ENCODE measurements at places on chromosomes 16 and 17.
A peak's percentile ranks its signal among the peaks of the same experiment; 100 is the strongest.

GRCh38 chr16:1997494-1998359 is 8.0 kb downstream of the SYNGR3 start:
- DNase-seq: no peak

DNA sequence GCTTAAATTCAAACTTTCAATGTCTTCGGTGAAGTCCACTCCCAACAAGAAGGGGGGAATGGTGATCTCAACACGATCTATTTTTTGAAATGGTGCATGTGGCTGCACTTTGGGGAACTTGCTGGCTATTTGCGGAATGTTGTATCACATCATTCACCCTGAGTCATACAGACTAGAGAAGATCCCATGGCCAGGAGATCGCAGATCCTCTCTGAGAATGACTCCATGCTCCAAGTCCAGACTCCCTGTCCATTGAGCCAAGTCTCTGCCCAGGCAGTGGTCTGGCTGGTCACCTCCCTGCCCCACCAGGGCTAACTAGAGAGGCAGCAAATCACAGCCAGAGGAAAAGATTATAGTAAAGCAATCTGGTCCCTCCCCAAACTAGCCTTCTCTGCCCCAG is 120.6 kb downstream of the XYLT1 start:
- no peak for DNase-seq

GRCh38 chr16:85675251-85675874 is 13.4 kb downstream of the GINS2 start:
- no peak for DNase-seq

DNA sequence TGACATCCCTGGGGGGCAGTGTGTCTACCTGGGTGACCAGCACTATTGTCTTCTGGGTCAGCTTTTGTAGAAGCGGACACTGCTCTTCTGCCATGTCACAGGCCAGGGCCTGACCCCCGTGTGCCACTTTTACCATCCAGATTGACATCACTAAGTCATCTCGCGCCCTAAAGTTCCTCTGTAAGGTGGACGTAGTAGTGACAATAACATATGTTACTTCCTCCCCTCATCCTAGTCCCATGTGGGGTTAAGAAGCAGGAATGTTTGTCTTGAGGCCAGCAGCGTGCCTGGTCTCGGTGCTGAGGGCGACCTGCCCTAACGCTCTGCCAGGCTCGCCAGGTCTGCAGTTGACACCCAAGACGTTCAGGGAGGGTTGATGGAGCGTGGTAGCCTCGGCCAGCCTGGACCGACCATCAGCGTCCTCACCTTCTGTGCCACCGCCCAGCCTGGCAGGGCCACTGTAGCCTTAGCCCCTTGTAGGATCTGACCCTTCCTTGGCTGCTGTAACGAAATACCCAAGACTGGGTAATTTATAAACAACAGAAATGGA is 20.7 kb downstream of the GAA start:
- no peak for DNase-seq

DNA sequence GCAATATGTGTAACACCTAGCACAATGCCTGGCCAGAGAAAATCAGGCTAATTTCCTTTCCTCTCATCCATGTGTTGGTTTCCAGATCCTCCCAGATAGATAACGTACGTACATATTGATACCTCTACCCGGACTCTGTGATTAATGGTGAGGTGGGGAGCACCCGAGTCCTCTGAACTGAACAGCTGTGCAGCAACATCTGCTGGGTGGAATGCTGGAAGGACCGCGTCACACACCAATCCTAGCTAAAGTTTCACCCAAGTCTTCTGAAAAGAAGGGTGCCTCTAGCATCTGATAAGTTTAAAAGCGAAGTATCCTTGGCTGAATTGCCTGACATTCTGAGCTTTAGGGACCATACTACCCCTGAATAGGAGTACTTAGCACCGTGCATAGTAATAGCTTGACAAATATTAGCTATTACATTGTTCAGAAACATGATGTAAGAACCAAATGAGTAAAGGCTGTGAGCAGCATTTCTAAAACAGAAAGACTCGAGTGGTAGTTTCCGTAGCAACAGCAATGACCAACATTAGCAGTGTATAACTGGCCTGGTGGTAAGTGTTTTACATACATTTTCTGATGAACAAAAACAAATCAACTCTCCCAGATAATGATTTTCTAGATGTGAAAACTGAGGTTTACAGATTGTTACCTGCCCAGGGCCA is 91.4 kb downstream of the SYCE1L start:
- no peak for DNase-seq

DNA sequence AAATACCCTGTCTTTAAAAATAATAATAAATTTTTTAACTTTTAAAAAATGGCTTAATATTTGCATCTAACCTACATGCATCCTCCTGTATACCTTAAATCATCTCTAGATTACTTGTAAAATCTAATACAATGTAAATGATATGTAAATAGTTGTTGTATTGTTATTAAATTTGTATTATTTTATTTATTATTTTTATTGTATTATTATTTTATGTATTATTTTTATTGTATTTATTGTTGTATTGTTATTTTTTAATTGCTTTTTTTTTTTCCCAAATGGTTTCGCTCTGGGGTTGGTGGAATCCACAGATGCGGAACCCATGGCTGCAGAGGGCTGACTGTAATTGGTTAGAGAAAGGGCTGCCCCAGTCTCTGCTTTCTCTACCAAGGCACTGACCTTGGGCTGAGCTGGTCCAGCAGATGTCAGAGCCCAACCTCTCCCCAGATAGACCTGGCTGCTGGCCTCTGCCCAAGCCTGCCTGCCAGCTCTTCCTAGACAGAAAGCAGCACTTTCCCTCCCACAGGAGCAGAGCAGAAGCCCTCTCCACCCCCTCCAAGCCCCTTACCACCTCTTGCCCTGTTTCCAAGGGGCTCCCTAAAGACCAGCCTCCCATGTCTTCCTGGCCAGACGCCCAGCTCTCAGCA is 183.8 kb downstream of the GSG1L start:
- DNase-seq: no peak

GRCh38 chr17:46883871-46884520 is 32.6 kb downstream of the WNT9B start:
- no peak for DNase-seq

GRCh38 chr17:10775058-10775457 is 28.8 kb downstream of the TMEM238L start:
- no peak for DNase-seq

GRCh38 chr17:37506678-37507077 is 17.0 kb downstream of the DUSP14 start:
- DNase-seq: no peak

GRCh38 chr16:31707743-31708335 is 165.8 kb upstream of the ZNF267 start:
- DNase-seq: no peak

DNA sequence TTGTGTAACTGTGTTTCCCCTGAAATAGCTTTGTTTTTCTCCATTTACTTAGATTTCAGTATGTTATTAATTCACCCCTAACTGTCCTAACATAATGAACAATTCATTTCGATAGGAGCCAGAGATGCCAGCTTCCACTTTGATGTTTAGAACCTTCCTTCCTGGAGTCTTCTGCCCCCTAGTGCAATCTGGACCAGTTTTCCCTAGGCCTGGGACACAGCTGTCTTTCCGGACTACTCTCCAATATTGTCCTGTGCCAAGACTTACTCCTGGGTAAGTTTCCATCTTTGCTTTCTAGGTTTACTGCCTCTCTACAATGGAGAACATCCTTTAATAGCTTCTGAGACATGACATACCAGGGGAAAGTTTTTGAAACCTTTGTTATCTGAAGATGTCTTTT is 12.8 kb downstream of the RECQL5 start:
- no peak for DNase-seq

DNA sequence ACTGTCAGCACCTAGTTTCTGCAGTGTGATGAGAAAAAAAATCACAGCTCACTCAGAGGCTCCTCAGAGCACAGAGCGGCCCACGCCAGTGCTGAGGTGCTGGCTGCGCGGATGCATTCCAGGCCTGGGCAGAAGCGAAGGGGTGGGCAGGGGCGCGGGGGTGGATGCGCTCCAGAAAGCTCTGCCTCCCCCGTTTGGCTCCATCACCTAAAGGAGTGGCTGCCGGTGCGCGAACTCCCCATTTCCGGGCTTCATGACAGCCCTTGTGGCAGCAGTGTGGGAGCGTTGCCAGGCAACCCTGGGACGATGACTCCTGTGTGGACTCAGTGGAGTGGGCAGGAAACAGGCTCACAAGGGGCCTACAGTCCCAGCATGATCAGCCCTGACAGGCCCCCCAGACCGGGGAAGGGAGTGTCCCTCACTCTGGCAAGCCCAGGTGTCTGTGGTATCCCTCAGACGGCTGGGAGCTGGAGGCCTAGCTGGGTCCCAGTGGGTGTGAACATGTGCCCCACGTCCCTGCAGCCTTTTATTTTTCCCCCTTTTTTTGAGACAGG is 32.8 kb upstream of the NUDT16L1 start:
- DNase-seq: peak; percentile 77

DNA sequence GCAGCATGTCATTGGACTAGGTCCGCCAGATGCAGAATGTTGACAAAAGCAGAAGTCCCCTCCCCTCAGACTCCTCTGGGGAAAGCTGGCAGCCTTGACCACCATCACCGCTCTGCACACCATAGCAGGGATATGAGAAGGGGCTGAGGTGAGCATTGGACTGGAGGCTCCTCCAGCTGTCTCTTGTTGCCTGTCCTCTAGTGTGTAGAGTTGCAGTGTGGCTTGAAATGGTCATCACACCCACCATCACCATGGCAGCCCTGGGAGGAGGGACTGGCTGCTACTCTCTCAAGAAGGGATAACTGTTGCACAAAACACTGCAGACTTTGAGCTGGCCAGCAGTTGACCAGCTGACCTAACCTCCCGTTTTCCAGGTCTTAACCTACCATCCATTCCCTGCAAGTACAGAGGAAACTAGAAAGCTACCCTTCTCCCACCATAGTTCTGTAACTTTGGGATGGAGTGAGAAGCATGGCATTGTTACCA is 38.3 kb downstream of the HLF start:
- DNase-seq: no peak

DNA sequence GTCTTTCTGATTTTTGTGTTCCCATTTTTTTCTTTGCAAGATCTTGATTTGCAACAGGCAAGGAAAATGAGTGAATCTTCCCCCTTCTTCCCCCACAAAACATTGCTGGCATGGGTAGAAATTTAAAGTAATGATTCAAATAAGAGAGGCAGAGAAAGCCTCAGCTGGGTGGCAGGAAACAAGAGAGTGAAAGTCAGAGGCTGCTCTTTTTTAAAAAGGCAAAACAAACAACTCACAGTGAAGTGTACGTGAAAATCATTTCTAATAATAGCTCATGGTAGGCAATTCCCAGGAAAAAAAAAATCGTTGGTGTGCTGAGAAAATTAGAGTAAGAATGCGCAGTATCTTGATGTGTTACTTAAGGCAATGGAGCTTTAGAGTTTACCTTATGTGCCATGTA is 229.5 kb downstream of the FTO start:
- no peak for DNase-seq

DNA sequence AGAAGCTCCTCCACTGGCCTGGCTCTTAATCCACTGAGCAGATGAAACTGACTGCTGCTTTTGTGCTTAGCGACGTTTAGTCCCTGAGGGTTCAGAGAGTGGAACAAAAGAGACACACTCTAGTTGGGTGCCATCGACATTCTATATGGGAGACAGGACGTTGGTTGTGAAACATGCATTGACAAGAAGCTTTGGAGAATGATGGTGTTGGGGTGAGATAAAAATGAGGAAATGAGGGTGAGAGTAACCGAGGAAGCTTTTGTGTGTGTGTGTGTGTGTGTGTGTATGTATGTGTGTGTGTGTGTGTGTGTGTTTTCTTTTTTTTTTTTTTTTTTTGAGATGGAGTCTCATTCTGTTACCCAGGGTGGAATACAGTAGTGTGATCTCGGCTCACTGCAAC is 89.5 kb downstream of the ABCC1 start:
- DNase-seq: no peak

DNA sequence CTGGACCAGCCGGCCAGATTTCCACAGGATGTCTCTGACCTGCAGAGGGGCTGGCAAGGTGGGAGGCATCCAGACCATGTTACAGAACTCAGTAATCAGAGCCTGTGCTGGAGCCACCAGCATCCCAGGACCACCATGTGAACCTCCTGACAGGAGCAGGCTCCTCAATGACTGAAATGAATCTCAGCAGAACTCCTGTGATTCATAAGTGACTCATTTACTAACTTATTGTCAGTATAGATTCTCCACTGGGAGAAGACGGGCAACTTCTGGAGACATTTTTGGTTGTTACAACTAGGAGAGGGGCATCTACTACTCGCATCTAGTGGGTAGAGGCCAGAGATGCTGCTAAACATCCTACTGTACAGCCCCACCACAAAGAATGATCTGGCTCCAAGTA is 3.1 kb upstream of the WWOX start:
- DNase-seq: no peak

GRCh38 chr16:62870554-62870953 is 834.3 kb upstream of the CDH8 start:
- DNase-seq: no peak

- peak; percentile 51 for DNase-seq
These were observed 5.8 kb upstream of the CBX4 start for GRCh38 chr17:79844869-79845600.

DNA sequence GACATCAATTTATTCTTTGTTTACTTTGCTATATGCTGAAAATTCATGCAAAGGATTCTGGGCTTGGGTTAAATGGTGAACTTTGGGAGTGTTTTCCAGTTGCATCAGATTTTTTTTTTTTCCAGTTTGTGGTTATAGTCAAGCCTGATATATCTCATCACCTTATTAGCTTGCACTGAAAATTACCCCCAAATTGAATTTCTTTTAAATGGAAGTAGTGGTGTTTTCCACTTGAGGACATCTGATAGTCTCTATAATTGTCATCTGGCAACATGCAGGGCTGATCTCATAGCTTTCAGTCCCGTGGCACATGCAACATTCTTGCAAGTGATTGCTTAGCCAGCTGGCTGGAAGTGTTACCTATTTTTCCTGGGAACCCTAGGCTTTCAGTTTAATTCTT is 4.7 kb upstream of the KRTAP3-1 start:
- no peak for DNase-seq

- no peak for DNase-seq
These were observed 5.7 kb upstream of the VEZF1 start for GRCh38 chr17:57993471-57994365.

- DNase-seq: no peak
These were observed 12.4 kb upstream of the ST6GALNAC2 start for GRCh38 chr17:76598004-76598439.

DNA sequence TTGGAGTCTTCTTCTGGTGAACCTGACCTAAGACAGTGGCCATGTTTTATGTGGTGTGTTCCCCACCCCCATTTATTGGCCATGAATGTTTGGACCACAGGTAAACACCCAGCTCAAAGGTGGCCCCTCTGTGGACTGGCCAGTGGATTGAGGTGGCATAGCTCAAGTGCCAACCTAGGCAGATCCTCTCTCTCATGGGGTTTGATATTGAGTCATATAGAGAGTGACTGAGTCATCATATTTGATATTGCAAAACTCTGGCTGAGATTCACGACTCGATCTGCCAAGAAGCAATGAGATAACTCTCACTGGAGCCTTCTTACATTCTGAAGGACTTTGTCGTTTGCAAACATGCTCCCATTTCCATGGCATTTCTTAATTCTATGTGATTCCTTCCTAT is 10.5 kb upstream of the TEKT3 start:
- DNase-seq: no peak

- DNase-seq: no peak
These were observed 18.3 kb downstream of the POLR3K start for GRCh38 chr16:35011-35677.

Measured in CD4-positive, alpha-beta T cell treated with Interleukin-10 for 1 hour (primary cell).